Left kidney (tissue), 8 donors: ENCODE measurements at places on chromosomes 12 and 14.

GRCh38 chr12:77925536-77926108, 94.9 kb downstream of the NAV3 start:
- DNase-seq = peak; percentile 67

GRCh38 chr12:91974541-91975085, 171.0 kb downstream of the BTG1 start:
- DNase-seq = no peak

DNA sequence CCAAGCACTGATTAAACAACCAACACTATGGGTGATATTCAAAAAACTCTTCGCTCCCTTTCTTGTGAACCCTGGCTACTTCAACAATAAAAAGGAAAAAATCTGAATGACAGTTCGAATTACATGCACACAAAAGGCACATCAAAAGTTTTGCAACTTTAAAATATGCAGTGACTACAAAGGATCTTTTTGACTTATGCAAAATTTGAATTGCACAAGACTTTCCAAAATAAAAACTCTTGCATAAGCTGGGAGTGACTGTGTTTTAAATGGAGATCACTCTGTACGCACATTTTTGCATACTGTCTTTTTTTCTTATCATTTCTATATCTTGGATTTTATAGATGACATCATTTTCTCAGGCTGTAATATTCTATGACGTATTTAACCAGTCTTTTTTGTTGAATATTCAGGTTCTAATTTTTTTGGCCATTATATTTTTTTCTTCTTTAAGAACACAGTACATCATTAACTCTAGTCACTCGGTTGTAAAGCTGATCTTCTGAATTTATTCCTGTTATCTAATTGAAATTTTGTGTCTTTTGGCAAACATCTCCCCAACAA, 667.6 kb upstream of the TBX3 start:
- DNase-seq = no peak

DNA sequence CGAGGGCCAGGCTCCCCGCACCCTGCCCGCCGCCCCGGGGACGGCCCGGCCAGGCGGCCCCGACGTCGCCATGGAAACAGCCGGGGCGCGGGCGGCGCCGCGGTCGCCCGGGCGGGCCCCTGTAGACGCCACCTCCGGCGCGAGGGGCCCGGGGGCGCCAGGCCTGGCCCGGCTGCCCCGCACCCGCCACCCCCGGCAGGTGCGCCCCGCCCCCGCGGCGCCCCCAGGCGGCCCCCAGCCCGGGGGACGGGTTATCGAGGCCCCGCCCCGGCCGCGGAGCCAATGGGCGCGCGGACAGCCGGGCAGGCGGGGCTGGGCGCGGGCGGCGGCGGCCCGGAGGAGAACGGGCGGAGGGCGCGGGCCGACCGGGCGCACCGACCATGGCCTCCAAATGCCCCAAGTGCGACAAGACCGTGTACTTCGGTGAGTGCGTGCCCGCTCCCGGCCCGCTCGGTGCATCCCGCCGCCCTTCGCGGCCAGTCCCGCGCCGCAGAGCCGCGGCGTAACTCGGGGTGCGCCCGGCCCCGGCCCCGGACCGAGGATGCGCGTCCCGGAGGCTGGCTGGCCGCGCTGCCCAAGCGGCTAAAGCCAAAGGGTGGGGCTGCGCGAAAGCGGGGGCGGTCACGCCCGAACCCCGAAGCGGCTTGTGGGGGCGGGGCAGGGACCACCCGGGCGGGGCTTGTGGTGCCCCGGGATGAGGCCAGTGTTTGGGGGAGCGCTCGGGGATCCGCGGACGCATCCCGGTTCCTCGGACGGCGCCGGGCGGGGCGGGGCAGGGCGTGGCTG, at the start of gene CRIP2:
Gene CRIP2, plus strand, starts transcription at position 339 of the 786 bp plus-strand sequence. Its CDS starts 42 bp downstream, at position 381.
- DNase-seq = peak; percentile 45

DNA sequence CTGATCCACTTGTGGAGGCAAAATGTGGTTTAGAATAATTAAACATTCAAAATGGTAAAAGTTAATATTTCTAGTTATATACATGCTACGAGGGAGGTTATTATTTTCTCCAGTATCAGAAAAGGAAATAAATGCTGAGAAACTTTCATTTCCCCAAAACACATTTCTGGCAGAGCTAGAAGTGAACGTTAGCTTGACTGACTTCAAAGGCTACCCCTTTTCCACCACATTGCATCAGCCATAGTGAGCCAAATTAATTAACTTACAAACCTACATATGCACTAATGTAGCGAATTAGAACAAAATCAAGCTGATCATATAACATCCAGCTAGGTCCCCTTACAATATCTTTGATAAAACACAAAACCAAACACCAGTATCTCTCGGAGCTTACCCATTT, 49.3 kb upstream of the RERGL start:
- no peak for DNase-seq

- DNase-seq = no peak
Measured at GRCh38 chr14:36426836-36427235, 93.2 kb downstream of the NKX2-1 start.

GRCh38 chr12:123972457-123973401, at the start of the genes CCDC92 and ZNF664:
TSS of gene CCDC92 (minus strand) at chr12:123972831. CDS start at chr12:123944305, 28,526 bp downstream.
TSS of gene ZNF664 (plus strand) at chr12:123973215. CDS start at chr12:124012145, 38,930 bp downstream.
- peak; percentile 93 for DNase-seq

DNA sequence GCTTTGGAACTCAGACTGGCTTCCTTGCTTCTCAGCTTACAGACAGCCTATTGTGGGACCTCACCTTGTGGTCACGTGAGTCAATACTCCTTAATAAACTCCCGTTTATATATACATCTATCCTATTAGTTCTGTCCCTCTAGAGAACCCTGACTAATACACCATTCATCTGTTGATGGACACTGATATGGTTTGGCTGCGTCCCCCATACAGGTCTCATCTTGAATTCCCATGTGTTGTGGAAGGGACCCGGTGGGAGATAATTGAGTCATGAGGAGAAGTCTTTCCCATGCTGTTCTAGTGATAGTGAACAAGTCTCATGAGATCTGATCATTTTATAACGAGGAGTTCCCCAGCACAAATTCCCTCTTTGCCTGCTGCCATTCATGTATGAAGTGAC, 57.0 kb downstream of the OTOGL start:
- no peak for DNase-seq
